ENCODE measurements at places on chromosomes 5 and 9.

DNA sequence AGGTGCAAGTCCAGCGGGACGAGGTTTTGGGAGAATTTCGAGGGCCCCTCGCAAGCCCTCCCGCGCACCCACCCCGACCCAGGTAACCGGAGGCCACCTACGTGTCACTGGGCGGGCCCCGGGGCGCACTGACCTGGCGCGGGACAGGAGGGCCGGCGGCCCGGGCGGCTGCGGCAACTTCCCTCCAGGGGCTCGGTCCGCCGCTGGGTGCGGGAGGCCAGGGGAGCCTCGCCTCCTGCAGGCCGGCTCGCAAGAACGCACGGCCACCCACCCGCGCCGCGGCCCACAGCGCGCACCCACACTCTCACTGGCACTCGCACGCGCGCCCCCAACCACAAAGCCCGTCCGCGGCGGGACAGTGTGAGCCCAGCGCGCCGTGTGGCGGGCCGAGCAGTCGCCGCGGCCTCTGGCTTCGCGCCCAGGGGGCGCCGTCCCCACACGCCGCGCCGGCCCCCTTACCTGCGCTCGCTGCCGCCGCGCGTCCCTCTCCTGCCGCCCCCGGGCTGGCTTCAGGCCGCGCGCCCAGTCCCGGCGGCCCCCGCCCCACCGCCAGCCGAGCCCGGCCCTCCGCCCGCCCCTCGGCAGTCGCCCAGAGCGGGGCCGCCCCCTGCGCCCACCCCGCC is 451 bp downstream of the LPAR1 start:
- peak; percentile 40 for DNase-seq

DNA sequence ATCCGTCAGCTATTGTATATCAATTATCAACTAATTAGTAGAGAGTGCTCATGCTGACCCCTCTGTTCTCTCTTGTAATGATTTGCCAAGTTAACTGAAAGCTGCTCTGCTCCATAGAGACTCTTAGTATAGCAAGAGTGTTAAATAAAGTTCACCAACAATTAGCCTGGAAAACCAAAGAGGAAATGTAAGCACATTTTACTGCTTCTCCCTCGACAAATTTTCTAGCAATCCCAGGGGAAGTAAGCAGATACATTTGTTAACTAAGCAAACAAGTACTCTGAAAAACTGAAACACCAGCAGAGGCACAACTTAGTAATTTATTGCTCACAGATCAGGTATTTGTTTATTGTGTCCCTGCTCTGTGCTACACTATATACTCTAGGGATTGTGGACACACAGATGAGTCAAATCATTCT is 162.2 kb downstream of the GLIS3 start:
- peak; percentile 80 for DNase-seq

GRCh38 chr5:149140197-149141002 is 893 bp upstream of the ABLIM3 start:
- no peak for DNase-seq

DNA sequence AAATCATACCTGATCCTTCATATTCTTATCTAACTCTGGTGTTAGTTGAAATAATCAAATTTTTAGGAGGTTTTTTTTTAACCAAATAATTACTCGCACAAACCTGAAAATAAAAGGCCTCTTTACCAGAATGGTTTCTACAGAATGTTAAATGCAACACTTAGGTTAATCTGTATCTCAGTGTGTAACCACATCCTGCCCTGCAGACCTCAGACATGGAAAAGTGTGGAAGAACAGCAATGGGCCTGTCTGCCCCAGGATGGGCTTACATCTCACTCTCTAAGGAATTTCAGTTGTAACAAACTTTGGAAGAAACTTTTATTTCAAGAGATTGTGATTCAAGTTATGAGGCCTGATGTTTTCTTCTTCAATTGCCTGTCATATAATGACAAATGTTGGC is 32.5 kb upstream of the MIER3 start:
- DNase-seq = no peak

- DNase-seq = peak; percentile 63
These were observed 2.7 kb downstream of the GCNT4 start for GRCh38 chr5:75049456-75050351.

- DNase-seq = no peak
These were observed 43.6 kb upstream of the GOLM1 start for GRCh38 chr9:86142973-86143372.

- DNase-seq = peak; percentile 34
These were observed 42.0 kb downstream of the CSF1R start for GRCh38 chr5:150044329-150044681.

- DNase-seq = peak; percentile 78
These were observed 168.7 kb downstream of the GRIA1 start for GRCh38 chr5:153659039-153659736.

DNA sequence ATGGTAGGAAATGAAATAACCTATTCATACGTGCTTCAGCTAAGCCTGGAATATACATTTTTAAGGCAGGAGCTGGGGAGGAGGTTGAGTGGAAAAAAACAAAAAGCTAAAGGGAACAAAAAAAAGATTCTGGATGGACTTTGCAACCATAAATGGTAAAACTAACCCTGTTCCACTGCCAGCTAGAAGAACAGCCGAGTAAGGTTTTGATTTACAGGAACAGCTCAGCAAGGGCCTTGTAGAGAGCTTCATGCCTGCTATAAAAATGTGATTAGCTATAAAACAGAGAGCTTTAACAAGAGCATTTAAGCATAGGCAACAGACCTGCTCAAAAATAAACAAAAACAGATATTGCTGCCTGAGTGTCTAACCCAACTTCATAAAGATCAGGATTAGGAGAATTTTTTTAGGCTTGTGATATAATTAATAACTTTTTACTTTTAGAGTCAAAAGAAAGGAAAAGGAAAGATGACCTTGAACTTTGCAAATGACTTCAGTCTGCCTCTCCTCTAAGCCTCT is 194.8 kb downstream of the FBXL7 start:
- DNase-seq = peak; percentile 67

GRCh38 chr5:112885001-112885400 is 23.9 kb downstream of the SRP19 start:
- no peak for DNase-seq

GRCh38 chr5:138351517-138351916 is 968 bp upstream of the KDM3B start:
- no peak for DNase-seq

DNA sequence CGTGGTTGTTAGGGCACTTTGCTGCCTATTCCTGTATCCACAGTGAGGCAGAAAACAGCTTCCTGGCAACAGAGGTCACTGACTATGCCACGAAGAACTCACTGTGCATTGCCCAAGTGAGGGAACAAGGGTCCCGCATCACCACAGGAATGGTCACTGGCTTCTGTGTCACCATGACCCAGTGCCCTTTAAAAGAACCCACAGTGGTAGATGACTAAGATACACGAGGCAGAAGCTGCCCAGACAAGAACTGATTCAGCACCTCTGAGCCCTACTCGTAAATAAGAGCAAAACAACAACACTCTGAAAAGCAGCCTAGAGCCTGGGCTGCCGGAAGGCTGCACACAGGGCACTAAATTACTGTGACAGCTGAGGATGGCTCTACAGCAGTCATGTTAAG is 236.6 kb upstream of the RASEF start:
- peak; percentile 86 for DNase-seq

DNA sequence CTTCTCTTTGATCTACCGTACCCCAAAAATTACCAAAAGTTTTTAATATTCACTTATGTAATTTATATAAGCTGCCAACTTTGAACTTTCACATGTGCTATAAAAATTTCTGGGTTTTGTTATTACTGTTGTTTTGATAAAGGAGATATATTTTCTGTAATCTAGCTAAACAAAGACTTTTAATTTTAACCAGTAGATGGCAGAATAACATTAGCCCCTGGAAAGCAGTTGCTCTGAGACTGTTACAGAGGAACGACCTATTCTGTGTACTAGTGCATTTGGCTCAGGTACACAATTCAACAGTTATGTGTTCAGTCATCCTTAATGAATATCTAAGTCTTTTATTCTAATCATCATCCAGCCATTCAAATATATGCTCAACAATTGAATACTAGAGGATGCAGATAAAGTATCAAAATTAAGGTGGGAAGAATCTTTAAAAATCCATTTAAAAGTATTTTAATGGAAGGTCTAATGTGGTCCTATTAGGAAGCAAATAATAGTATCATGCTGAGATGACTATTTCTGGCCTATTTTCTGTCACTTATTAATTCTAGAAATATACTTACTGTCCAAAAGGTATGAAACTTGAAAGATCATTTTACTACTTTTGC is 8.6 kb downstream of the KLHL9 start:
- DNase-seq = peak; percentile 46
